ENCODE measurements at places on chromosomes 1 and 21.

DNA sequence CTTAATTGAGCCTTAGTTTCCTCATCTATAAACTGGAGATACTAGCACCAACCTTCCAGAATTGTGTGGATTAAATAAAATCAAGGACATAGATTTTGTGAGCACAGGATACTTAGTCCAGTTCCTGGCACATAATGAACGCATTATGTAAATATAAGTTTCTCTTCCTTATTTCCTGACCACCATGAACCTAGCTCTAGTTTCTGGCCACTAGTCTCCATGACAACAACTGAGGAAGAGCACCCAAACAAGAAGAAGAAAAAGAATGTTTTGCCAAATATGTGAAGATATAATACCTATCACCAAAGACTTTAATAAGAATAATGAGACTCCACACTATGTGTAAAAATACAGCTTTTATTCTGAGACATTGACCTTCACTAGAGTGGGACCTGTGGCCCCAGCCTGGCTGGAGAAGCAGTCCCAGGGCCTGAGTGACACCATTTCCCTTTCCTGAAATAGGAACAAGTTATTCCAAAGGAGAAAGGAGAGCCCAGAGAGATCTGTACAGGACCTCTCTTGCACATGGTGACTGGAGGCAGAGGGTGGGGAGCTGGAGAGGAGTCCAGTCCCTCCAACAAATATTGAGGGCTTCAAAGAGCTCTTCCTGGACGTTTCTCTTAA is 940 bp upstream of the USF1 start:
- DNase-seq: no peak

- no peak for DNase-seq
Measured at GRCh38 chr1:61892977-61893376, 150.7 kb downstream of the PATJ start.

GRCh38 chr1:84912726-84913554 is 19.9 kb upstream of the LPAR3 start:
- DNase-seq: no peak

DNA sequence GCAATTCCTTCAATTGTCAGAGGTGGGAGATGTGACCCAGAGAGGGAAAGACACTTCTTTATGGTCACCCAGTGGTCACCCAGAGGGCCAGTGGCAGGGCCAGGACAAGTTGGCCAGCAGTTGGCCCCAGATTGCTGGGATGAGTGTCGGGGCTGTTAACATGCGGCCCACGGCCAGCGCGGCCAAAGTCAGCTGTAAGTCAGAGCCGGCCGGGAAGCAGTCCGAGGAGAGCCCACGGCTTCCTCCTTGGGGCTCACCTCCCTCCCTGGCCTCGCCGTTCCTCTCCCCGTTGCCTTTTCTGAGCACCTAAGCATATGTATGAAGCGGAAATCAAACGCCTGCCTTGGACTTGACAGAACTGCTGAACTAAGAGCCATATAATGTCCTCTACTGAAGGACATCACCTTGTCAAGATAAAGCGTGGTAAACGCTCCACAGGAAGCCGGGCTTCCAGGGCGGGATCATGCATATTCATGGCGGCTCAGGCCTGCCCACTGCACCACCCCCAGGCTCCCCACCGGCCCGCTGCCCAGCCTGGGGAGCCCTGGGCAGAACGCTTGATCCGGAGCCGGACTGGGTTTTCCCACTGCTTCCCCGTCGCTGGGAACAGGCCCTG is 245.4 kb upstream of the POU3F1 start:
- DNase-seq: no peak

DNA sequence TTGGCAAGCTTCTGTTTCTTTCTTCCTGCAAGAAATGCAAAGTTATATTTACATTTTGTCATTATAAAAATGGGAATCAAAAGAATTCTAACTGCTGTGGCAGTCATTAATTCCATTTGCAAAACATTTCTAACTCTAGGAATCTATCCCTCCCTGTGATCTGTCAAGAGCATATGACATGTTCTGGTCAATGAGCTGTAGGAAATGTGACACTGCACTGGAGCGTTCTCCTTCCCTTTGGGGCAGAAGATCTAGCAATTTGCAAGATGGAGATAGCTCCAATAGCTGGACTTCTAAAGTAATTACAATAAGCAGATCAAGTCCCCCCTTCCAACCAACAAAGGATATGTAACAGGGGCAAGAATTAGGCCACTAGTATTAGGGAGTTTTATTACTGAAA is 6.3 kb downstream of the TOMM20 start:
- DNase-seq: no peak

- DNase-seq: no peak
Measured at GRCh38 chr1:182261655-182262054, 129.9 kb downstream of the GLUL start.

GRCh38 chr1:244021427-244021826 is 29.7 kb upstream of the ZBTB18 start:
- DNase-seq: no peak

- DNase-seq: peak; percentile 53
Measured at GRCh38 chr1:205204552-205204951, 7.0 kb downstream of the DSTYK start.

GRCh38 chr1:115115521-115116161 is 26.3 kb upstream of the TSPAN2 start:
- peak; percentile 21 for DNase-seq

GRCh38 chr1:89881415-89882058 is 60.7 kb downstream of the LRRC8D start:
- no peak for DNase-seq

- peak; percentile 70 for DNase-seq
Measured at GRCh38 chr21:34367320-34367935, 3.6 kb downstream of the KCNE2 start.

GRCh38 chr1:2160451-2161300 is 33.9 kb downstream of the FAAP20 start:
- DNase-seq: no peak

GRCh38 chr1:226223157-226223785 is at the start of gene MIXL1:
Gene MIXL1, plus strand, starts transcription at chr1:226223664. Its CDS starts 18 bp downstream, at chr1:226223682.
- peak; percentile 44 for DNase-seq

DNA sequence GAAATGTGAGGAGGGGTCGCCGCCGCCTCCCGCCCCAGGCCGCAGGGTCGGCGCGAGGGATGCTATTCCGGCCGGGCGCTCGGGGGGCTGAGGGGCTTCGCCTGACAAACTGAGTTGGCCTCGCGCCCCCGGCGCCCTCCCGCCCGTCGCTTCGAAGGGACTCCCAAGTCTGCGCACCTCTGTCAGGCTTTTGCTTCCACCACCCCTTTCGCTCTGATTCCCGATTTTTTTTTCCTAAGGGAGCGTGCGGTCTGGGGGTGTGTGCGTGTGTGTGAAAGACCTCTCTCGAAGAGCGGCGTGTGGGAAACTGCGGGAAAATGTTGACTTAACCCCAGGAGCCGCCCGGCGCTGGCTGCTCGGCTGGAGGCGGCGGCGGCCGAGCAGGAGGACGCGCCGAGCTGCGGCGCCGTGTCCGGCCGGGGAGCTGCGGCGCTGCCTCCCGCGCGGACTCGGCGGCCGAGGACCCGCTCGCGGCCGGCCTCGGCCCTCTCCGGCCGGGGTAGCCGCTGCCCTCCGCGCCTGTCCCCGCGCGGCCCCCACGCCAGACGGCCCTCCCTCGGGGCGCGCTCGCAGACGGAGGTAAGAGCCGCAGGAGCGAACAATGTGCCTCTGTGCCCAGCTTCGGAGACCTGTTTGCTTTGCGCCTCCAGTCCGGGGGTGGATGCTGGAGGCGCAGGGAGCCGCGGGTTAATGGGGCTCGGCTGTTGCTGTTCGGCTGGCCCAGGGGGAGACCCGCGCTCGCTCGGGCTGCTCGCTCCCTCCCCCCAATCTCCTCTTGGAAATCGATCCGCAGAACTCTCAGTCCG is 1.1 kb downstream of the ADGRL2 start:
- DNase-seq: peak; percentile 75

All from GM03348 (cell line).